Cortex of kidney (tissue), 1 donor: ENCODE measurements at places on chromosomes 6 and 20.

GRCh38 chr6:109448615-109449014 is 7.0 kb downstream of the MICAL1 start:
- no peak for DNase-seq

GRCh38 chr20:12896180-12896579 is 112.6 kb upstream of the SPTLC3 start:
- no peak for DNase-seq

GRCh38 chr6:164996838-164997237 is 312.6 kb downstream of the C6orf118 start:
- DNase-seq = no peak

DNA sequence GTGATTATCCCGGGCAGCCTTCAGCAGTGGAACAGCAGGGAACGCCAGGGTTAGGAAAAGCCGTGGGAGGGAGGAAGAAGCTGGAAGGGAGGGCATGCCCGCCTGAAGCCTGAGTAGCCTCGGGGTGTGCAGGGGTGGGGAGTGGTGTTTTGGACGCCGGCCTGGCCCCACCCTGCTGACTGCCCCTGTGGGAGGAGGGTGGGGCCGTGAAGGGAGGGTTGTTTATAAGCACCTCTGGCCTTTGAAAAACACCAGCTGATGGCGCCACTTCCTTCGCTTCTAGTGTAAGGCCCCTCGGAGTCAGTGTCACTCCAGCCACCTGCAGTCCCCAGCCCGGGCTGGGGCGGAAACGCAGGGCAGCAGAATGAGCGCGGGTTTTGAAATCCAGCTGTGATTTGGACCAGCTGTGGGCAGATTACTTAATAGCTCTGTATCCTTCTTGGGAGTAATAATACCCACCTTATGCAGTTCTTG is 52.8 kb upstream of the BMP6 start:
- DNase-seq = no peak

- no peak for DNase-seq
Measured at GRCh38 chr6:112044196-112044595, 9.7 kb upstream of the CCN6 start.

GRCh38 chr6:133187657-133188453 is 53.3 kb upstream of the EYA4 start:
- no peak for DNase-seq

GRCh38 chr20:1646975-1647431 is 10.6 kb downstream of the SIRPG start:
- no peak for DNase-seq
